ENCODE measurements at places on chromosomes 2 and 18.

GRCh38 chr2:80102026-80102425 lies 202.5 kb downstream of the LRRTM1 start:
- no peak for DNase-seq

DNA sequence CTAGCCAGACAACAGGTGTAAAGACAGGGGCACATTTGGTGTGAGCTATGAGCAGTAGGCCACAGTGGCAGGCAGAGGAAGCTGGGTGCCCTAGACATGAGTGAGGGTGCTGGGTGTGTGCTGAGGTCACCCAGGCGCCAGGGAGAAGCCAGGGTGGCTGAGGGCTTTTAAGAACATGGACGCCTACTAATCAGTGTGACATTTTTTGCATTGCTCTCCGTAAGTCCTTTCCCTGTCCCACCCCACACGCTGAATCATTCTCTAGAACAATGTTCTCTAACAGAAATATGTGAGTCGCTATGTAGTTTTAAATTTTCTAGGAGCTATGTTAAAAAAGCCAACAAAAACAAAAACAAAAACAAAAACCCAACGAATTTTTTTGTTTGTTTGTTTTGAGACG lies 204.5 kb upstream of the REV1 start:
- DNase-seq: no peak

- no peak for DNase-seq
Observed at GRCh38 chr2:150147889-150148683, 339.4 kb downstream of the RND3 start.

DNA sequence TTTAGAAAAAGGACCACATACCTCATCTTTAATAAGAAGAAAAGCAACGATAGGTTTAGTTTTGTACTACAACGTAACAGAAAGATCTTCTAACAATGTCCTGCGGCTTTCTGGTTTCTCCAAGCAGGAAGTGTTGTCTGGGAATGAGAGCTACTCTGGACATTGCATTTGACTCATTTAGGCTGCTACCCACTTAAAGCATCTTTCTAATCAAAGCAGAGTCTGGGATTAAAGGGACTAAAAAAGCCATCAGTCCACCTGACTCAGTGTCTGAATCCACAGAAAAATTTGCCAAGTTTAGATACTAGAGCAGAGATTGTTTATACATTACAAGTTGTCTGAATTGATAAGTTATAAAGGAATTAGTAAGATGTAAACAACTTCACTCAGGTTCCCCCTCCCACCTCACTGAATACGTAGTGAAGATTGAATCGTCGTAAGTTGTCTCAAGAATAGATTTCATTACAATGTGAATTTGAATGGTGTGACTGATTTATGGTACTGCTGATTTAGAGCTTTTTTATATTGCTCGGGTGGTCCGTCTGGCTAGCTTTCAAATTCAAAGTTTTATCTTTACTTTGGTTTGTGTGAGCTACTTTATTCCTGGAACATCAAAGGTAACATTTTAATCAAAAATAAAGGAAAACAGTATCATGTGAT lies 70.2 kb upstream of the SMIM21 start:
- no peak for DNase-seq

DNA sequence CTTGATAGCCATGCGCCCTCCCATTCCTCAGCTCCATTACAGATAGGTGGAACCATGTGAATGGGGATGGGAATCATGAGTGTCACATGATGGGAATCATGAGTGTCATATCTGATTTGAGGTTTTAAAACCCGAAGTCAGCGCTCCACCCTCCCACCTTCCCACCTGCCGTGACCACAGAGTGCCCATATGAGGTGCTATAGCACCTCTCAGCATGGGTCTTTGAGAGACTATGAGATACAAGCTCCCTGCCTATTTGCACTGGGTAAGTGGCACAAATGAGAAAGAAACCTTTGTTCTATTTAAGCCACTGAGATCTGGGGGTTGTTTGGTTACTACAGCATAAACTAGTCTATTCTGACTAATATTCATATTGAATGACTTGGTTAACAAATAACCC lies 78.5 kb upstream of the PTPRM start:
- DNase-seq: no peak

DNA sequence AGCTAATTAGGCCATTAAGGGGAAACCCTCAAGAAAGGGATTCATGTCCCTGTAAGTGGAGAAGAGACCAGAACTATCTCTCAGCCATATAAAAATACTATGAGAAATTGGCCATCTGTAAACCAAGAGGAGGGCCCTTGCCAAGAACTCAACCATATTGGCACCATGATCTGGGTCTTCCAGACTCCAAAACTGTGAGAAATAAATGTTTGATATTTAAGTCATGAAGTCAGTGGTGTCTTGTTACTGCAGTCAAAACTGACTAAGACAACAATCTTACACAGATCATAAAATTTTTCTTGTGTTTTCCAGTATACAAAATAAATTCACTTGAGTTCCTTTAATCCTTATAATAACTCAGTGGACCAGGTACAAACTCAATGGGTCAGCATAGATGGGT lies 589.8 kb upstream of the CDH2 start:
- DNase-seq: no peak

DNA sequence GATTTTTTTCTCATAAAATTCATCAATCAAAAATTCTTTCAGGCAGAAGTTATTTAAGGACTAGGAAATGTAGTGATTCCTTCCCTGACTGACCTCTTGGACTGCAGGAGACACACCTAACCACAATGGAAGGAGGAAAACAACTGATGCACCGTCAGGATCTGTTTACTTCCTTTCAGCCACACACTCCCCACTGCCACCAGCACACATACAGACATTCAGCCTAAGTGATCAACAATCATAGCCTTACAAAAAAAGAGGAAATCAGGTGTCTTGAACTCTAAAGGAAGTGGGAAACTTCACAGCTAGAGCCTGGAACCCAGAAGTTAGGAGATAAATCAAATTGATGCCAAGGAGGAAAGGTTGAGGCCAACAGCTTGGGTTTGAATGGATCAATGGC lies 213.5 kb upstream of the ACVR2A start:
- DNase-seq: no peak

GRCh38 chr2:216626168-216626874 lies 6.9 kb upstream of the IGFBP2 start:
- DNase-seq: no peak

- DNase-seq: no peak
Observed at GRCh38 chr2:233090879-233091278, 30.7 kb downstream of the INPP5D start.

DNA sequence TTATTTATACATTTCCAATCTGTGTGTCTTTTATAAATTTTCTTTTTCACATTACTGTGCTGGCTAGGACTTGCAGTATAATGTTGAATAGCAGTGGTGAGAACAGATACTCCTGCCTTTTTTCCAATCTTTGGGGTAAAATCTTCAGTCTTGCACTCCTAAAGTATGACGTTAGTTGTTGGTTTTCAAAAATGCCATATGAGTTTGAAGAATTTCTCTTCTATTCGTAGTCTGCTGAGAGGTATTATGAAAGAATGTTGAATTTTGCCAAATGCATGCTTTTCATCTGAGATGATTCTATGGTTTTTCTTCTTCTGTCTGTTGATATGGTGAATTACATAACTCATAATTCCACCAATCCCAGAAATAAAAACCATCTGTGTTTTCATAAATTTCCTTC lies 335.3 kb upstream of the CHST9 start:
- DNase-seq: no peak

GRCh38 chr18:51522821-51523220 lies 325.3 kb upstream of the MEX3C start:
- DNase-seq: no peak

- no peak for DNase-seq
Observed at GRCh38 chr2:214014551-214015220, 396.2 kb upstream of the VWC2L start.

DNA sequence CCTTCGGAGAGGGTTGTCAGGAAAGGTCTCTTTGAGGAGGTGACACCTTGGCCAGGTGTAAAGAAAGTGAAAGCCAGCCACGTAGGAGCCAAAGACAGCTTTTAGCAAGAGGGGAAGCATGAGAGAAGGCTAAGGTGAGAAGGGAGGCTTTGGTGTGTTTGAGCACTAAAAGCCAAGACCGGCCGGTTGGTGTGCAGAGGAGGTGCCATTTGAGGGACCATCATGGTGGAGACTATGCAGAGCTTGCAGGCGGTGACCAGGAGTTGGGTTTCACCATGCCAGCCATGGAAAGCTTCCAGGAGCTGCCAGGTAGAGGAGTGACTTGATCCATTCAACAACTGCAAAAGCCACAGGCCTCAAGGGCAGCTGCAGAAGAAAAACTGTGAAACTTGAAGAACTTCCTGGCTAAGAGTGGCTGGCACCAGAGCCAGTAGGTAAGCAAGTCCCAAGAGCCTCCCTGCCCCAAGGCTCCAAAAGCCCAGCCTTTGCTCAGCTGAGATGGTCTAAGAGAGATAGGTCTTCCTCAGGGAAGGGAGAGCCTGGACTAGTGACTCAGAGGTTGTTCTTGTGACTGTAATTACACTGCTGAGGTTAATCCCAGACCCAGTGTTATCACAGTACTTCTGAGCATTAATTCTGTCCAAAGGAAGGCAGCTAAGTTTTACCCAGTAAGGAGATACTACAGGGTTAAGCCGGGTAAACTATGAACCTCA lies 319.0 kb downstream of the BCL11A start:
- DNase-seq: no peak

GRCh38 chr2:183037074-183037552 lies 1.1 kb downstream of the NCKAP1 start:
- DNase-seq: no peak

DNA sequence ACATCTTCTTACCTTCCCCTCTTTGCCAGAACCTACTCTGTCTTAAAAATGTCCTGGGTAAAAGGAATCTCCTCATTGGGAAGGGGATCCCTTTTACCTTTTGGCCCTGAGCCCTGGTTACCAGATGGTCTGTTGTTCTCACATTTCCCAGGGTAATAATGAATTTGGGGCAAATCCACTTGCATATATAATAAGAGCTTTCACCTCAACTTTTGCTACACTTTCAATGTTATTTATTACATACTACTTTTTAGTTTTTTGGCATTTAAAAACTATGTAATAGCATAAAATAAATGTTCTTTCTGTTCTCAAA lies 15.0 kb downstream of the CERS6 start:
- DNase-seq: no peak

DNA sequence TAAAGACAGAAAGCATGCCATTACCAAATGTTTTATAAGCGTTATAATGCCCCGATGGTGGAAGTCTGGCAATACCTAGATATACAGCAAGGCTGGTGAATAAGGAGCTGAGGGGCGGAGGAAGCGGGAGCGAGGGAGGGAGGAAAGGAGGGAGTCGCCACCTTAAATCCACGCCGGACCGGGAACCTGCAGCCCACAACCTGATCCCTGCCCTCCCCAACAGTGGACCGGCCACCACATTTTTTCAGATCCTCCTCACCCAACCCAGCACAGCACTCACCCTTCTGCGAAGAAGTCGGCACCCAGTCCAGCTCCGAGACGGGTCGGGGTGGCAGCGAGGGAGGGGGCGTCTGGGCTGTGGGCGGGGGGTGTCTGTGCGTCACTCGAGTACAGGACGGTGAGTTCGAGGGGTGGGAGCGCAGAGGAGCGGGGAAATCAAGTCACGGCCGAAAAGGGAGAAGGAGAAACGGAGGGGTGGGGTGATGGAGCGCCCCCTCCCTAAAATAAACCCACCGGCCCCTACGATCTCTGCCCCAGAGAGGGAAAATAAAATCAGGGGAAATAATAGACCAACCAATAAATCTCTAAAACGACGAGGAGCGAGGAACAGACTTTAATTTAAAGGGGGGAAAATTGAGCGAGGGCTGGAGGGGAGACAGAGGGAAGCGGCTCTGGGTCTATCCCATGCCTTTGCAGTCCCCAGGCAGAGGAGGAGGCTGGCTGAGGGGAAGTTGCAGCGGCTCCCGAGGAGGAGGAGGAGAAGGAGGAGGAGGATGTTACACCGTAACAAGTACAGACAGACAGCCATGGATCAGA lies 96.5 kb upstream of the SERTAD2 start:
- no peak for DNase-seq

GRCh38 chr2:216827073-216827720 lies 32.7 kb downstream of the TNP1 start:
- no peak for DNase-seq

DNA sequence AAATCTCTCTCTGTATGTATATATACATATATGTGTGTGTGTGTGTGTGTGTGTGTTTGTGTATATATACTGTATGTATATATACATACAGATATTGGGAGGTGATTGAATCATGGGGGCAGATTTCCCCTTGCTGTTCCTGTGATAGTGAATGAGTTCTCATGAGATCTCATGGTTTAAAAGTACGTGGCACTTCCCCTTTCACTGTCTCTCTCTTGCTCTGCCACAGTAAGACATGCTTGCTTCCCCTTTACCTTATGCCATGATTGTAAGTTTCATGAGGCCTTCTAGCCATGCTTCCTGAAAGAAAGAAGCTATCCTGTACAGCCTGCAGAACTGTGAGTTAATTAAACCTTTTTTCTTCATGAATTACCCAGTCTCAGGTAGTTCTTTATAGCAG lies 18.8 kb upstream of the CCDC195 start:
- DNase-seq: no peak

DNA sequence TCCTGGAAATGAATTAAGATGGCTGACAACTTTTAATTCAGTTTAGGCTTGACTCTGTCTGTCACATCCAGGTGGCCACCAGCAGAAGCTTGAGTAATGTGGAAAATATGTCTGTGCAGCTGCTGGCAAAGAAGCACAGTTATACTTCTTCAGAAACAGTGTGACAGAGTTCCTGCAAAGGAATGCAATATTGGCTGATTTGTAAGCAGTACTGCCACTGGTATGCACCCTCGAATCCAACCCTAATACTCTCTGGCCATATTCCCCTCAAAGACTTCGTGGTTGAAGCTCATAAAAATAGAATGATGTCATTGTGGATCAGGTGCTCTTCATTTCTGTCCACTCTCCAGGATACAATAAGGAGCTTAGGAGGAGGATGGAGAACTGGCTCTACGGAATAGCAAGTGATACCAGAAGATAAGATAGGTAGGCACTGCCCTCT lies 86.2 kb downstream of the METTL8 start:
- no peak for DNase-seq

- DNase-seq: no peak
Observed at GRCh38 chr2:216897561-216898203, 37.8 kb upstream of the TNP1 start.

DNA sequence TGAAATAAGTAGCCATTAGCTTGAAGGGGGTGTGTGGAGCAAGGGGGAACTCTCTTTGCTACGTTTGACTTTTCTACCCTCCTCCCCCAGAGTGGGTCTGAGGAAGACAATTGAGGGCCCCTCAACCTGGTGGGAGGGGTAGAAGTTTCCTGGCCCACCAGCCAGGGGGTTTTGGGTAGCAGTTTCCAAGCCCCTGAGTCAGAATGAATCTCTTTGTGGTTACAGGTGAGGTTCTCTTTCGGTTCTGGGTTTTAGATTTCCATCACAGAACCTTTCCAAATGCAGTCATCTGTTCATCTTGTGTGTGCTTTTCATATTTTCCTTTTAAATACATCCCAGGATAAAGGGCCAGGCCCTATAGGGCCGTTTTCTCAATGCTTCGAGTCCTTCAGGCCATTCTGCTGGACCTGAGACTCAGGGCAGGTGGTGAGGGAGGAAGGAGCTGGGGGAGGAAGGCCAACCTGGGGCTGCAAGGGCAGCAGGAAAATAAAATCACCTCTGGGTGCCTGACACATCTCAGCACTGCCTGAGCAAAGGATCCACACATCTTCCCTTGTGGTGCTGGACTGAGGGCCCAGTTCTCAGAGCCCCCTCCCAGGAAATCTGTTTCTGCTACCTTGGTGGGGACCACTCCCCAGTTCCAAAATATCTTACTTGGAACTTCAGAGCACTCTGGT lies 4.7 kb downstream of the LBH start:
- no peak for DNase-seq
